ENCODE measurements at places on chromosomes 1 and 21. TPM values are rescaled to one million over a fixed set of nuclear protein-coding genes. Genes with fewer than 3 reads are reported as not detected.
A peak's percentile ranks its signal among the peaks of the same experiment; 100 is the strongest.

DNA sequence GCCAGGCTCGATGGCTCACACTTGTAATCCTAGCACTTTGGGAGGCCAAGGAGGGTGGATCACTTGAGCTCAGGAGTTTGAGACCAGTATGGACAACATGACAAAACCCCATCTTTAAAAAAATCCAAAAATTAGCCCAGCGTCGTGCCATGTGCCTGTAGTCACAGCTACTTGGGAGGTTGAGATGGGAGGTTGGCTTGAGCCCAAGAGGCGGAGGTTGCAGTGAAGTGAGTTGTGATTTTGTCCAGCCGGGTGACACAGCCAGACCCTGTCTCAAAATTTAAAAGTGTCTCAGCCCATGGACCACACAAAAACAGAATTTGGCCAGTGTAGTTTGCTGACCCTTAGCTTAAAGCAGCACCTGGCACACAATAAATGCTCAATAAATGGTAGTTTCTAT lies 11.3 kb upstream of the TACSTD2 start:
- no peak for DNase-seq
- H3K27ac ChIP-seq = no peak overlapping the region
- peaks cover 4% of the 10 kb centered on the region for H3K27me3 ChIP-seq
- no peak overlapping the region for H3K4me3 ChIP-seq
- H3K36me3 ChIP-seq = no peaks in the 10 kb centered on the region
- H3K4me1 ChIP-seq = peaks cover 20% of the 10 kb centered on the region

DNA sequence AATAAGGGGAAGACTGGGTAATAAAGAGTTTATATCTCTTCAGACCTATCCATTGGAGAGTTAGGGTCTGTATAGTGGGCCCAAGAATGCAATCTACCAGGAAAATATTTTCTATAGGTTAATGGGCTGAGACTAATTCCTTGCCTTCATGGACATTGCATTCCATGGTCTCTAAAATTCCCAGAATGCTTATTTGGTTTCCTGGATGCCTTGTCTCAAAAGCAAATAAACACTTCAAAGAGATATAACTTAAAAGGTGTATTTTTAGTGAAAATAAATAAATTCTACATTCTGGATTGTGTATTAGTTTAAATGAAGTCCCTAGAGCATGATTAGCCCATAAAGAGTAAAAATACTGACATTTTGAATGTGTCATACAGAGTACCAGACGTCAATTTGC lies 550.1 kb upstream of the PKN2 start:
- H3K36me3 ChIP-seq = no peaks in the 10 kb centered on the region
- H3K27ac ChIP-seq = no peak overlapping the region
- no peak overlapping the region for H3K4me3 ChIP-seq
- H3K4me1 ChIP-seq = no peaks in the 10 kb centered on the region
- DNase-seq = no peak
- H3K27me3 ChIP-seq = no peaks in the 10 kb centered on the region

DNA sequence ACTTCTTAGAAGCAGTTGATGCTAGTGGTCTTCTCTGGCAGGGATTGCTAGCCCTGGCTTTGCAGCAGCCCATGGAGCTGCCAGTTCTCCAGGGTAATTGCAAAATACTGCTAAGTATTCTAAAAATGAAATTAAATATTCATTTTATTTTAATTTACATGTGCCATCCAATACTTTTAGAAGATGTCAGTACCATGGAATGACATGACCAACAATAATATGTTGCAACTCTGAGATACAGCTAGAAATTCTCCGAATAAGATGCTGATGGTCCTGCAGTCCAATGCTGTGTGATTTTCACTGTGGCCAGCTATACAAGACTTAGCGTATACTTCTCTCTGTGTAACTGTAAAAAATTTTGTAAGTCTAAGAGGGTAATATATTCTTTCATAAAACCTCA lies 20.0 kb upstream of the WARS2 start:
- H3K4me3 ChIP-seq = no peak overlapping the region
- H3K36me3 ChIP-seq = peaks cover 56% of the 10 kb centered on the region
- no peak for DNase-seq

DNA sequence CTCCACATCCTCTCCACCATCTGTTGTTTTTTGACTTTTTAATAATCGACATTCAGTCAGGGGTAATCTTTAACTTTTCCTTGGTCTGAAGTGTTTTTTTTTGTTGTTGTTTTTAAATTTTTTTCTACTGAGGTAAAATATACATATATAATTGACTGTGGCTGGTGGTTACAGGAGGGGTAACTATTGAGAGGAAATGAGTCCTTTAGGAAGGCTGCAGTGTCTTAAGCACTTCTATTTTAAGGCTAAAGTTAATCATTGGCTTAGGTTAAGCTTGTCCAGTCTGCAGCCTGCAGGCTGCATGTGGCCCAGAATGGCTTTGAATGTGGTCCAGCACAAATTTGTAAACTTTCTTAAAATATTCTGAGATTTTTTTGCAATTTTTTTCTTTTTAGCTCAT lies 172.5 kb downstream of the CTH start:
- no peaks in the 10 kb centered on the region for H3K4me1 ChIP-seq
- H3K27me3 ChIP-seq = no peaks in the 10 kb centered on the region
- H3K27ac ChIP-seq = no peak overlapping the region
- no peak for DNase-seq
- H3K36me3 ChIP-seq = no peaks in the 10 kb centered on the region
- no peak overlapping the region for H3K4me3 ChIP-seq

GRCh38 chr1:115925467-115925866 lies 50.8 kb upstream of the SLC22A15 start:
- no peak overlapping the region for H3K27ac ChIP-seq
- H3K27me3 ChIP-seq = no peaks in the 10 kb centered on the region
- H3K36me3 ChIP-seq = no peaks in the 10 kb centered on the region
- no peaks in the 10 kb centered on the region for H3K4me1 ChIP-seq
- no peak overlapping the region for H3K4me3 ChIP-seq
- DNase-seq = no peak

GRCh38 chr1:10494754-10495474 lies 20.2 kb downstream of the PEX14 start:
- DNase-seq = peak; percentile 63
- peak overlapping the region; percentile 56 for H3K27ac ChIP-seq
- H3K36me3 ChIP-seq = peaks cover 7% of the 10 kb centered on the region
- H3K27me3 ChIP-seq = no peaks in the 10 kb centered on the region
- peaks cover 24% of the 10 kb centered on the region for H3K4me1 ChIP-seq

DNA sequence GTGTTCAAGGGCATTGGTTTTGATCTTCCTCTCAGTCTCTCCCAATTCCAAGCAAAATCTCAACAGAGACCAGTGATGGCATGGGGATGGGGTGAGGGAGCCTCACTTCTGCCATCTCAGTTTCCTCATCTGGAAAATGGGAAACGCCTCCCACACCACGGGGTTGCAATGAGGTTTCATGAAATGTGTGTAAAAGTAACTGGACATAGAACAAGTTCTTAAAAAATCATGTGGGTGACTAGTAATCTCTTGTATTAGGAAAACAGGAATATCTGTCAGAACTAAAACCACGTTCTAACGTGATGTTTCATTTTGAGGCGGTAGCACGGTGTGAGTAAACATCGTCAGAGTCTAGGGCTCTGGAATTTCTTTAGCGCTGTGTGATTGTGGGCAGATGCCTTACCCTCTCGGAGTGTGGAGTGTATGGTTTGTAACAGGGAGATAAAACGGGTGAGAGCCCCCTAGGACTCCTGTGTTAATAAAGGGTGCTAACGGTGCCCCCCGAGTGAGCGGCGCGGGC lies 55.5 kb upstream of the DNAJC6 start:
- H3K4me1 ChIP-seq = peaks cover 17% of the 10 kb centered on the region
- H3K27ac ChIP-seq = no peak overlapping the region
- peak overlapping the region; percentile 82 for H3K4me3 ChIP-seq
- H3K27me3 ChIP-seq = no peaks in the 10 kb centered on the region
- no peaks in the 10 kb centered on the region for H3K36me3 ChIP-seq

DNA sequence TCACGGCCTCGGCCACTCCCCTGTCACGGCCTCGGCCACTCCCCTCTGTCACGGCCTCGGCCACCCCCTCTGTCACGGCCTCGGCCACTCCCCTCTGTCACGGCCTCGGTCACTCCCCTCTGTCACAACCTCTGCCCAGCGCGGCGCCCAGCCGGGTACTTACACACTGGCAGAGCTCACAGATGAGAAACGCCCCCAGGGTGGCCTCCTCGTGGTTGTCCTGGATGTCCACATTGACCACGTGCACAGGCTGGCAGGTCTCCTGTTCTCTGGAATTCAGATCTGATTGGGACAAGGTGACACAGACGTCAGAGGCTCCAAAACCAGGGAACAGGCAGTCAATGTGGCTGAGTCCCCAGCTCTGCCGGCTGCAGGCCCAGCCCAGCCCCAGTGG lies 3.3 kb upstream of the TMEM240 start:
- H3K27me3 ChIP-seq = no peaks in the 10 kb centered on the region
- H3K36me3 ChIP-seq = peaks cover 22% of the 10 kb centered on the region
- H3K4me1 ChIP-seq = peaks cover 53% of the 10 kb centered on the region
- peak overlapping the region; percentile 74 for H3K27ac ChIP-seq
- peak overlapping the region; percentile 45 for H3K4me3 ChIP-seq
- DNase-seq = peak; percentile 88

- no peaks in the 10 kb centered on the region for H3K27me3 ChIP-seq
- DNase-seq = no peak
- no peaks in the 10 kb centered on the region for H3K36me3 ChIP-seq
- no peak overlapping the region for H3K27ac ChIP-seq
- no peaks in the 10 kb centered on the region for H3K4me1 ChIP-seq
Observed at GRCh38 chr1:62424411-62424810, 12.4 kb upstream of the USP1 start.

GRCh38 chr1:102050556-102050955 lies 53.8 kb upstream of the OLFM3 start:
- no peaks in the 10 kb centered on the region for H3K4me1 ChIP-seq
- no peak overlapping the region for H3K27ac ChIP-seq
- DNase-seq = no peak
- H3K4me3 ChIP-seq = no peak overlapping the region

- H3K27me3 ChIP-seq = no peaks in the 10 kb centered on the region
- DNase-seq = no peak
- no peak overlapping the region for H3K27ac ChIP-seq
- no peaks in the 10 kb centered on the region for H3K36me3 ChIP-seq
- H3K4me1 ChIP-seq = peaks cover 11% of the 10 kb centered on the region
Observed at GRCh38 chr1:229554886-229555621, 3.5 kb downstream of the ABCB10 start.

DNA sequence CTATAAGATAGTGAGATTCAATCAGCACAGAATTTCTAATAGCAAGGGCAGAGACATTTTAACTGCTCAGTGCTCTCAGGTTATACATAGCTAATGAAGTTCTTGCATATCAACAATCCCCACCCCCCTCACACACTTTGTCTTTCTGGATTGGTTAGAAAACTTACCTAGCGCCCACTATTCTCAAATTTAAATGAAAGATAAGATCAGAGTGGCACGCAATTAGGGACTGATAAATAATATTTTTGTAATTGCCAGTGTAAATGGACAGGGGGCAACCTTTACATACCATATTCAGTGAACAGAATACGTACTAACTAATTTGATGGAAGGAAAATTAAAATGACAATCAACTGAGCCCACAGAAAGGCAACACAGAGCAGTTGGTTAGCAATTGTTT lies 11.7 kb downstream of the SELL start:
- no peaks in the 10 kb centered on the region for H3K27me3 ChIP-seq
- H3K36me3 ChIP-seq = no peaks in the 10 kb centered on the region
- no peak overlapping the region for H3K4me3 ChIP-seq
- no peaks in the 10 kb centered on the region for H3K4me1 ChIP-seq
- no peak overlapping the region for H3K27ac ChIP-seq

GRCh38 chr1:24117722-24118409 lies 5.9 kb upstream of the MYOM3 start:
- H3K27me3 ChIP-seq = no peaks in the 10 kb centered on the region
- no peaks in the 10 kb centered on the region for H3K36me3 ChIP-seq
- H3K4me1 ChIP-seq = peaks cover 18% of the 10 kb centered on the region
- no peak overlapping the region for H3K27ac ChIP-seq

- no peaks in the 10 kb centered on the region for H3K4me1 ChIP-seq
- H3K27ac ChIP-seq = peak overlapping the region; percentile 33
- no peaks in the 10 kb centered on the region for H3K36me3 ChIP-seq
- H3K27me3 ChIP-seq = no peaks in the 10 kb centered on the region
Observed at GRCh38 chr1:183097438-183098051, 74.3 kb downstream of the LAMC1 start.

GRCh38 chr1:17877896-17878295 lies 122.8 kb downstream of the ACTL8 start:
- H3K27me3 ChIP-seq = no peaks in the 10 kb centered on the region
- no peak for DNase-seq
- no peak overlapping the region for H3K4me3 ChIP-seq
- no peaks in the 10 kb centered on the region for H3K36me3 ChIP-seq
- H3K4me1 ChIP-seq = peaks cover 19% of the 10 kb centered on the region
- no peak overlapping the region for H3K27ac ChIP-seq

DNA sequence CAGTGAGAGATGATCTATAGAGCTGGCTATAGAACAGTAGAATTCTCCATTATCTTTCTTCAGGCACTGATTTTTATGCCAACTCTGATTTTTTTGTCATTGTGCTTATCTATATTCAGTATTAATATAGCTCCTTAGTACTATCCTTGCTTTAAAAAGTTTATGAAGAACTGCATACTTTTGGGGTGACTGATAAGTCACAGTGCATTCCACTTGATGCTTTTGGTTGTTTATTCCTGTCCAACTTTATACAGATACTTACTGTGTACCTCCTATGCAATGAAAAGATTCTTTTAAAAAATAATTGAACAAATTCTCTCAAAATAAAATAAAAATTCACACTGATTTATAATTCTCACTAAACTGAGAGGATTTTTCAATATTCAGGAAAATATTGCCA lies 71.6 kb downstream of the COL24A1 start:
- no peaks in the 10 kb centered on the region for H3K4me1 ChIP-seq
- H3K4me3 ChIP-seq = no peak overlapping the region

- no peak for DNase-seq
- no peaks in the 10 kb centered on the region for H3K27me3 ChIP-seq
- peaks cover 22% of the 10 kb centered on the region for H3K4me1 ChIP-seq
- H3K36me3 ChIP-seq = no peaks in the 10 kb centered on the region
- H3K4me3 ChIP-seq = no peak overlapping the region
- H3K27ac ChIP-seq = no peak overlapping the region
Observed at GRCh38 chr1:92748138-92748537, 36.8 kb downstream of the EVI5 start.

GRCh38 chr1:223256034-223256433 lies 107.9 kb downstream of the SUSD4 start:
- no peak overlapping the region for H3K4me3 ChIP-seq
- H3K36me3 ChIP-seq = no peaks in the 10 kb centered on the region
- H3K27ac ChIP-seq = no peak overlapping the region
- H3K27me3 ChIP-seq = no peaks in the 10 kb centered on the region

Gene KCND3
- total RNA-seq = 19.4 TPM

Gene C1orf94
- not detected for total RNA-seq

Gene GBP5
- total RNA-seq = 0.38 TPM

Gene CNKSR1
- total RNA-seq = 1.1 TPM

Gene KCNJ9
- 0.06 TPM for total RNA-seq

Gene GPR37L1
- not detected for total RNA-seq

Gene RPTN
- not detected for total RNA-seq

Gene ZBTB18
- total RNA-seq = 19.9 TPM

Gene FAM131C
- total RNA-seq = 3.1 TPM

Gene SHISAL2A
- not detected for total RNA-seq

Gene FNDC5
- 55.2 TPM for total RNA-seq

Gene GJC2
- total RNA-seq = 1.00 TPM
